GM23248 (cell line): ENCODE measurements at places on chromosomes 12 and 14. TPM values are rescaled to one million over a fixed set of nuclear protein-coding genes. Genes with fewer than 3 reads are reported as not detected.

Gene OR4K17
- total RNA-seq = not detected in 2 replicates

Gene OR11H12
- total RNA-seq = not detected in 2 replicates

Gene RERG
- total RNA-seq = not detected in 2 replicates

Gene DACT1
- total RNA-seq = 21.2 and 26.9 TPM in 2 replicates

Gene C2CD5
- 13.3 and 20.9 TPM in 2 replicates for total RNA-seq

Gene IL22
- total RNA-seq = not detected in 2 replicates

Gene STON2
- not detected in 2 replicates for total RNA-seq

Gene BDKRB2
- 14.4 and 15.8 TPM in 2 replicates for total RNA-seq

Gene FBRSL1
- 3.7 and 4.6 TPM in 2 replicates for total RNA-seq

Gene IKZF4
- total RNA-seq = 1.4 and 1.5 TPM in 2 replicates

Gene BDKRB1
- total RNA-seq = 3.9 and 5.5 TPM in 2 replicates

Gene AQP5
- total RNA-seq = not detected in 2 replicates

Gene MCRS1
- 54.9 and 60.4 TPM in 2 replicates for total RNA-seq

Gene PAH
- not detected in 2 replicates for total RNA-seq

Gene PLBD1
- total RNA-seq = 0.51 and 0.65 TPM in 2 replicates
